ENCODE measurements at places on chromosomes 13 and 19. TPM values are rescaled to one million over a fixed set of nuclear protein-coding genes. Genes with fewer than 3 reads are reported as not detected.

SMIM44 gene
- total RNA-seq = not detected

CEACAM4 gene
- not detected for total RNA-seq

DNA sequence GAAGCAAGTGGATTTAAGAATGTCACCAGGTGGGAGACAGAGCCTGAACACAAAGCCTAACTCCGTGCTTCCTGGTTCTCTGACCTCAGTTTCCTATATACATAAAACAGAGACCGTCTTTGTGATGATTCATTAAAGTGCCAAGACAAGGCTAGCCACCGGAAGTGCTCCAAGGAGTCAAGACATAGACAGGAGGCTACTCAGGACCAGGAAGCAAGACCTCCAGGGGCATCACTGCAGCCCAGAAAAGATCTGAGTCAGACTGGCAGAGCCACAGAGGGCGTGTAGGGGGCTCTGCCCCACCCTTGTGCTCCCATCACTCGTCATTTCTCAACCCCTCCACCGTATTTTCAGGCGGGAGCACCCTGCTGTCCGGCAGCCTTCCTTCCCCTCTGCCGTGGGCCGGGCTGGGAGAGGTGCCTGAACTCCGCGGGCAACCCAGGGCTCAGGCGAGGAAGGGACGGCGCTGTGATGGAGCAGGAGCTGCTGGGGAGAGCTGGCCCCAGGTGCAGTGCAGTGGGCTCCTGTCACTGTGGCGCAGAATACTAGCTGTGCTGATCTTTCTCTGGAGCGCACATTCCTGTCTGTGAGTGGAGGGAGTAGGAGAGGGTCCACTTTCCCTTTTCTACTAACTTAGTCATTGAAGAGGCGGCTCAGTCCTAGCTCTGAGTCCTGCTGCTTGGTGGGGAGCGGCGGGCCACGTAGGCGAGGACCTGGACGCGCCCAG is 134.7 kb upstream of the GPR12 start:
- peaks cover 14% of the 10 kb centered on the region for H3K27me3 ChIP-seq
- H3K27ac ChIP-seq = no peak overlapping the region
- no peak overlapping the region for H3K4me3 ChIP-seq
- H3K4me1 ChIP-seq = no peaks in the 10 kb centered on the region

DNA sequence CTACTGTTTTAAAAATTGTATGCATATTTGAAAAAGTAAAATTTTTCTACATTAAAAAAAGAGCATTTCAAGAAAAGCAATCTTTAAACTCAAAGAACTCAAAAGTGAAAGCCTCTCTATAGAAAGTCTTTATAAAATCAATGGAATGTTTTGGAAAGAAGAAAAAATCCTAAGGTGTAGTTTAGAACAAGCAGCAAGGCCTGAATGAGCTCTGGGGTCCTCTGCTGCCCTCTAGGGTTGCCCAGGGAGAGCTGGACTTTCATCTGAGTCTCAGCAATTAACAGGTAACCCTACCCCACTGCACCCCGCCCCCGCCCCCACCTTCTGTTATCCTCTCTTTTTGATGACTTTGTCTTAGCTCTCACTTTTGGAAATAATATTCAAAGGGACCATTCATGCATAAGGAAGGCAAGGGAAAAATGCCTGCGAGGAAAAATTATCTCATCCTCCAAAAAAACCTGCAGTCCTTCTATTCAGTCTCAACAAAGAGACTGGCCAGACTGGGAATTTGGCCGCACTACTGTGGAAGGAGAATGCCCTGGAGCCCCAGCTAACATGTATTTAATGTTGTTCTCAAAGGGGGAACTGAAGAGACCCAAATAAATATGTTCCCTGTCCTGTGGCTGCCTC is 24.1 kb downstream of the SLC25A30 start:
- peak; percentile 47 for DNase-seq
- no peak overlapping the region for H3K4me3 ChIP-seq
- peaks cover 24% of the 10 kb centered on the region for H3K36me3 ChIP-seq
- H3K4me1 ChIP-seq = peaks cover 46% of the 10 kb centered on the region
- no peaks in the 10 kb centered on the region for H3K27me3 ChIP-seq
